DND-41 (cell line): ENCODE measurements at places on chromosomes 6 and 20.

DNA sequence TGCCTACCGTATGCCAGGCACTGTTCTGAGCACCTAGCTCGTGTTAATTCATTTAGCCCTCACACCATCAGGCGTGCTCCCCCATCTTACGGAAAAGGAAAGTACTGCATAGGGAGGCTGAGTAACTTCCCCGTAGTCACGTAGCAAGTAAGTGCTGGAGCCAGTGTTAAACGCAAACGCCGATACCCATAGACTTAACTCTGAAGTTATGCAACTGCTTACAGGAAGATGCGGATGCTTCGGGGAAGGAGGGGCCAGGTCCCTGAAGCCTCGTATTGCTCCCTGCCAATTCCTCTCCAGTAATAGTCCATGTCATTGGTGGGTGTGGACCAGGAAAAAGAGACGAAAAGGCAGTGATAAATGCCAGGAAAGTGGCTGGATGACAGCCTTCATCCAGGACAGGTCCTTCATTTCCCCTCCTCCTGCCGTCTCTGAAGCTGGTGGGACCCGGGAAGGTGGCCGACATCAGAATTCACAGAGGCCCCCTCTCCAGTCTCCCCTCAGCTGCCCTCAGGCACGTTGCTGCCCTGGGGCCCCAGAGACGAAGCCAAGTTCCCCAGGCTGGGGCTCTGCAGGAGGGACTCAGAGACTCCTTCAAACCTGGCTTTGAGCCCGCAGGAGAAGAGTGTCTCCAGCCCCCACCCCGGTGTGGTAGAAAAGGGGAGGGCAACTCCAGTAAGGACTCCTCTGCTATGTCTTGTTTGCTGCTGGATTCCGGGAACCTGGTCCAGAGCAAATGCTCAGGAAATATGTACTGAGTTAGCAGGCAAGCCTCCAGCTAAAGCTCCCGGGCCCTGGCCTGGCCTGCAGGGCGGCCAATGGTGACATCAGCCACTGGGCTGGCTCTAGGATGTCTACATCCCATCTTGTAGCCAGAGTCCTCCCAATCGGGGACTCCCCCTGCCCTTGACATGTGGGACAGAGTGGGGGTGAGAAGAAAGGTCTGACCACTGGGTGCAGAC, 37.8 kb downstream of the RAB44 start:
- H3K4me1 ChIP-seq, result no peaks in the 10 kb centered on the region
- no peak overlapping the region for H3K27ac ChIP-seq
- no peak for DNase-seq
- no peaks in the 10 kb centered on the region for H3K36me3 ChIP-seq
- H3K4me3 ChIP-seq, result no peak overlapping the region

DNA sequence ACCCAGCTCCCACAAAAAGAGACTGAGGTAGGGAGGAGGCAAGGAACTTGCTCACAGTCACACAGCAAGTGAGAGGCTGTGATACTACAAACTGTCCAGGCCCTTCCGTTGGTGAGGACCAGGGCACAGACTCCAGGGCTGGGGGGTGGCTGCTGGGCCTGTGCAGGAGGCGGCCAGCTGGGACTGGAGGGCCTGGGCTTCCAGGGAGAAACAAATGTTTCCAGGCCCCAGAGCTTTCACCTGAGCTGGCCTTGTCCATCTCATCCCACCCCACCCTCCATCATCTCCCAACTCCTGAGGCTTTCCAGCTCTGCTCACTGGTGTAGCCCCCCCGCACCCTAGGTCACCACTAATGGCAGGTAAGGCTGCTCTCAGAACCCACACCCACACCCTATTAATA, 86.0 kb downstream of the GRM4 start:
- H3K27ac ChIP-seq, result no peak overlapping the region
- H3K36me3 ChIP-seq, result no peaks in the 10 kb centered on the region
- no peak for DNase-seq
- no peaks in the 10 kb centered on the region for H3K4me1 ChIP-seq
- H3K4me3 ChIP-seq, result no peak overlapping the region

- H3K4me3 ChIP-seq, result no peak overlapping the region
- H3K27ac ChIP-seq, result no peak overlapping the region
- no peak for DNase-seq
- H3K4me1 ChIP-seq, result peaks cover 4% of the 10 kb centered on the region
- H3K36me3 ChIP-seq, result no peaks in the 10 kb centered on the region
These were observed 524.0 kb downstream of the CD83 start for GRCh38 chr6:14641423-14642135.

GRCh38 chr20:10707068-10707467, 33.3 kb upstream of the JAG1 start:
- H3K36me3 ChIP-seq, result no peaks in the 10 kb centered on the region
- DNase-seq, result no peak
- H3K4me3 ChIP-seq, result no peak overlapping the region
- no peaks in the 10 kb centered on the region for H3K27me3 ChIP-seq

- H3K27ac ChIP-seq, result no peak overlapping the region
- H3K4me1 ChIP-seq, result no peaks in the 10 kb centered on the region
- no peak overlapping the region for H3K4me3 ChIP-seq
These were observed 128.6 kb upstream of the CNR1 start for GRCh38 chr6:88294702-88295101.

GRCh38 chr6:151101816-151102694, 137.7 kb upstream of the AKAP12 start:
- no peaks in the 10 kb centered on the region for H3K4me1 ChIP-seq
- no peak overlapping the region for H3K4me3 ChIP-seq
- no peak overlapping the region for H3K27ac ChIP-seq
- no peak for DNase-seq
- peaks cover 29% of the 10 kb centered on the region; the same call in 1 of the 2 replicates for H3K36me3 ChIP-seq

- no peak overlapping the region for H3K27ac ChIP-seq
- H3K4me3 ChIP-seq, result no peak overlapping the region
- no peaks in the 10 kb centered on the region for H3K4me1 ChIP-seq
- no peak for DNase-seq
- H3K36me3 ChIP-seq, result no peaks in the 10 kb centered on the region
- H3K27me3 ChIP-seq, result no peaks in the 10 kb centered on the region
These were observed 412.8 kb downstream of the CDC5L start for GRCh38 chr6:44800171-44800783.

DNA sequence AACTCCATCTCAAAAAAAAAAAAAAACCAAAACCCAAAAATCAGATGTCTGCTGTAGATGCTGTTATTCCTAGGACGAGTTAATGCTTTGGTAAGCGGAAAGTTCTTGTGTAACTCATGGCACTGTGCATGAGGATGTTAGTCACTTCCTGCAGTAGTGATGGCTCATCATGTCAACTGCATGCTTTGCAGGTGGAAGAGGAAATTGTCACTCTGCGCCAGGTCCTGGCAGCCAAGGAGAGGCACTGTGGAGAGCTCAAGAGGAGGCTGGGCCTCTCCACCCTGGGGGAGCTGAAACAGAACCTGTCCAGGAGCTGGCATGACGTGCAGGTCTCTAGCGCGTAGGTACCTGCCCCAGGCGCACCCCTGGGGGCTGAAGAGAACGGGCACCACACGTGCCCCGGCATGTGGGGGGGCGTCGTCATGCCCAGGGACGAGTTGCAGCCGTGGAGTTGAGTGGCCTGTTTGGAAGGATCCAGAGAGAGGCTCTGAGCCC, 8.5 kb downstream of the TPD52L2 start:
- no peaks in the 10 kb centered on the region for H3K4me1 ChIP-seq
- H3K4me3 ChIP-seq, result no peak overlapping the region
- no peak overlapping the region for H3K27ac ChIP-seq

DNA sequence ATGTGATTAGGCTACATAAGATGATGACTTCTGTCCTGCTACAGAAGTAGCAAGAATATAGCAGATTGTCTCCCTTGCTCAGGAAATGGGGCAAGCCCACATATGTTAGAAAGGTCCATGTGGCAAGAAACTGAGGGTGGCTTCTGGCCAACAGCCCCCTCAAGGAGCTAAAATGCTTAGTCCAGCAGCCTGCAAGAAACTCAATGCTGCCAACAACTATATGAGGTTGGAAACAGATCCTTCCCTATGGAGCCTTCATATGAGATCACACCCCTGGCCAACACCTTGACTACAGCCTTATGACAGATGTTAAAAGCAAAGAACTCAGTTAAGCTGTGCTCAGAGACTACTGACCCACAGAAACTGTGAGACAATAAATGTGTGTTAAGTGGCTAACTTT, 22.1 kb downstream of the PTPRT start:
- H3K4me1 ChIP-seq, result no peaks in the 10 kb centered on the region
- peaks cover 9% of the 10 kb centered on the region for H3K27me3 ChIP-seq
- no peaks in the 10 kb centered on the region for H3K36me3 ChIP-seq
- no peak overlapping the region for H3K4me3 ChIP-seq

GRCh38 chr6:14818422-14818884, 427.4 kb upstream of the JARID2 start:
- DNase-seq, result no peak
- H3K27me3 ChIP-seq, result no peaks in the 10 kb centered on the region
- H3K27ac ChIP-seq, result no peak overlapping the region
- H3K4me1 ChIP-seq, result no peaks in the 10 kb centered on the region
- no peaks in the 10 kb centered on the region for H3K36me3 ChIP-seq
- no peak overlapping the region for H3K4me3 ChIP-seq

GRCh38 chr20:46011631-46012482, 3.1 kb downstream of the MMP9 start:
- no peak overlapping the region for H3K4me3 ChIP-seq
- no peak overlapping the region for H3K27ac ChIP-seq
- H3K27me3 ChIP-seq, result no peaks in the 10 kb centered on the region
- H3K4me1 ChIP-seq, result peaks cover 25% of the 10 kb centered on the region

DNA sequence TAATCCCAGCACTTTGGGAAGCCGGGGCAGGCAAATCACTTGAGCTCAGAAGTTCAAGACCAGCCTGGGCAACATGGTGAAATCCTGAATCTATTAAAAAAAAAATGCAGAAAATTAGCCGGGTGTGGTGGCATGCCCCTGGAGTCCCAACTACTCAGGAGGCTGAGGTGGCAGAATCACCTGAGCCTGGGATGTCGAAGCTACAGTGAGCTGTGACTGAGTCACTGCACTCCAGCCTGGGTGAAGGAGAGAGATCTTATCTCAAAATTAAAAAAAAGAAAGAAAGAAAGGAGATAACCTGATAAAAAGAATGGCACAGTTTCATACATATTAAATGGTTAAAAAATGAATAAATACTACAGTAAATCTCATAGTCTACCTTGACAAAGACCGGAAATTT, 123.6 kb upstream of the TNFAIP3 start:
- no peaks in the 10 kb centered on the region for H3K36me3 ChIP-seq
- H3K27me3 ChIP-seq, result no peaks in the 10 kb centered on the region
- H3K27ac ChIP-seq, result peak overlapping the region; percentile 62; the same call in 1 of the 2 replicates
- H3K4me1 ChIP-seq, result peaks cover 78% of the 10 kb centered on the region
- H3K4me3 ChIP-seq, result no peak overlapping the region
- peak; percentile 50 for DNase-seq

DNA sequence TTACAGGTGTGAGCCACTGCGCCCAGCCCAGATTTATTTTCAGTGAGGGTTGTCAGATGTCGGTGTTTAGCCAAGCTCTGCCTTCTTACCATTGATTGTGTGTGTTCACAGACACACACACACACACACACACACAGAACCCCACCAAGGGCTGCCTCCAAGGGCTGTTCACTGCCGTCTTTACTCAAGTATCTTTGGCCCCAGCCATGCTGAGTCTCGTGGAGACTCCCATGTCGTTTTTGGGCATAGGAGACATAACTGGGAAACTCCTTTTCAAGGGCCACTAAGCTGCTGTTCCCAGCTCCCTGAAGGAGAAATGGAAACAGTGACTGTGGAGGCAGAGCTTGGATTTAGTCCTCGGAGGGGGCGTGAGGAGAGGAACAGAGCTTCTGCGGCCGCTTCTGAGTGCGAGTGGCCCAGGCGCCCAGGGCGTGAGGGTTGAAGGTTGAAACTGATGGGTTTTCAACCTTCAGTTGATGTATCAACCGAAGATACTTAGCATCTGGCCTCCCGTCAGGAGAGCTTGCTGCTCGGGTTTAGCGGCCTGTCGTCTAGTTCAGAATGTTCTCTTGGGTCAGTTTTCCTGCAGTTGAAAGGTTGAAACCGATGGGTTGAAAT, 243.6 kb downstream of the TTLL2 start:
- no peaks in the 10 kb centered on the region for H3K4me1 ChIP-seq
- H3K27ac ChIP-seq, result no peak overlapping the region
- no peaks in the 10 kb centered on the region for H3K36me3 ChIP-seq
- DNase-seq, result no peak
- no peaks in the 10 kb centered on the region for H3K27me3 ChIP-seq

- no peaks in the 10 kb centered on the region for H3K27me3 ChIP-seq
These were observed 811.2 kb downstream of the MAFB start for GRCh38 chr20:39877788-39878187.

GRCh38 chr6:125307150-125307838, 5.5 kb upstream of the HDDC2 start:
- peaks cover 12% of the 10 kb centered on the region for H3K27me3 ChIP-seq
- no peak overlapping the region for H3K4me3 ChIP-seq
- no peak for DNase-seq

- H3K36me3 ChIP-seq, result no peaks in the 10 kb centered on the region
- no peaks in the 10 kb centered on the region for H3K4me1 ChIP-seq
- no peak overlapping the region for H3K27ac ChIP-seq
- H3K4me3 ChIP-seq, result no peak overlapping the region
These were observed 161.6 kb downstream of the QRSL1 start for GRCh38 chr6:106790935-106791334.

- no peaks in the 10 kb centered on the region for H3K4me1 ChIP-seq
- H3K27me3 ChIP-seq, result no peaks in the 10 kb centered on the region
- no peaks in the 10 kb centered on the region for H3K36me3 ChIP-seq
These were observed 46.4 kb downstream of the IMPG1 start for GRCh38 chr6:76026101-76026500.

DNA sequence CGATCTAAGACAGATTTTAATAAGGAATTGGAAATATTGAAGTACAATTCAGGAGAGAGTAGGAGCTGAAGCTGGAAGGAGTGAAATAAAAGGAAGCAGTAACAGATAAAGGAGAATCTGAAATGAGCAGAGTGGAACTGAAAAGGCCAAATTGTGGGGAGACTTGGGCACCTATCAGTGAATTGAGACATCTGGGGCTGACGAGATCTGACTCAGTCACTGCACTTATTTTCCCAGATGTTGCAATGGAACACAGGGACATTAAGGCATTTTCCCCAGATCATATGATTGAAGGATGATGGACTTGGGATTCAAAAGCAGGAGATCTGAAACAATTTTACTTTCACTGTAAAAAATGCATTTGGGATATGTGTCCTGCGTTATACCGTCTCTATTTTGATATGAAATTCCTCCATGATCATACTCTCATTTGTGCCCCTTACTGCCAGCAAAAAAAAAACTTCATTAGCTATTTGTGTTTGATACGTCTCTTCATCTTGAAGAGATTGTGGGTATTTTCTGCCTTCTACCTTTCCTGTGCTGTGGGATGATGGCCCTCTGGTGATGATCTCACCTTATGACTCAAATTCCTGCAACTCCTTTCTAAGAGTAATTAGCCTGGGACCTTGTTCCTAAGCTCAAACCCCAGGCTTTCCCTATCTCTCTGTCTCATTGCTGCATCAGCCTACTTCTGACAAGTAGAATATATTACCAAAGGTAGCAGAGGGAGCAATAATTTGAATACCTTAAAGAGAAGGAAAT, 278.5 kb upstream of the MAN1A1 start:
- no peak overlapping the region for H3K4me3 ChIP-seq
- no peaks in the 10 kb centered on the region for H3K27me3 ChIP-seq
- peaks cover 4% of the 10 kb centered on the region; the same call in 1 of the 2 replicates for H3K4me1 ChIP-seq
- H3K27ac ChIP-seq, result no peak overlapping the region
- H3K36me3 ChIP-seq, result no peaks in the 10 kb centered on the region

DNA sequence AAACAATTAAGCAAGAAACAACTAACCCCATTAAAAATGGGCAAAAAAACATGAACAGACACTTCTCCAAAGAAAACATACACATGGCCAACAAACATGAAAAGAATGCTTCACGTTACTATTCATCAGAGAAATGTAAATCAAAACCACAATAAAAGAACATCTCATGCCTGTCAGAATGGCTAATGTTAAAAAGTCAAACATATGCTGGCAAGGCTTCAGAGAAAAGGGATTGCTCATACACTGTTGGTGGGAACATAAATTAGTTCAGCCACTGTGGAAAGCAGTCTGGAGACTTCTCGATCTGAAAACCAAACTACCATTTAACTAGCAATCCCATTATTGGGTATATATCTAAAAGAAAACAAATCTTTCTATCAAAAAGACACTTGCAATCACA, 217.5 kb downstream of the TINAG start:
- no peak overlapping the region for H3K4me3 ChIP-seq
- H3K27ac ChIP-seq, result no peak overlapping the region
- no peaks in the 10 kb centered on the region for H3K4me1 ChIP-seq
